AG20443 (cell line): ENCODE measurements at places on chromosomes 6 and 20.

DNA sequence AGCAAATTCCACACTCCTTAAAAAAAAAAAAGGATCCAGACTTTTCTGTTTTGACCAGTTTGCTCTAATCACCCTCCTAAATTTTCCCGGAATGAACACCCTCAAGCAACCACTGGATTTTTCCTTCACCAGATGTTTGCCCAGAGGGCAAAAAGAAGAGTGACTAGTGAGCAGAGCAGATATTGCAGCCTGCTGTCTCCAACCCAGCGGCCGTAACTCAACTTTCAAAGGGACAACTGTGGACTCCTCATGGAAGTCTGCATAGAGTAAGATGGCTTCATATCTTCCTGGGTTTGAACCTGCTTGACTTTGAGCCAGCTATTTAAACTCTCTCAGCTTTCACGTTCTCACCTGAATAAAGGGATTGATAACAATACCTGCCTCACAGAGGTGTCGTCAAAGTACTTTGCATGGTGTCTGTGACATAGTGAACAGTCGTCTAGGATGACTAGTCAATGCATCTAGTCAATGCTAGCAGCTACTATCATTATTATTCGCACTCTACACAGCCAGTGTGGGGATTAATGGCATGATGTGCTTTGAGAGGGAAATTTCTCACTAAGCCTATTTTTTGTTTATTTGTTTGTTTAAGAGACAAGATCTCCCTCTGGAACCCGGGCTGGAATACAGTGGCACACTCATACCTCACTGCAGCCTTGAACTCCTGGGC lies 92.2 kb upstream of the HIVEP1 start:
- DNase-seq = peak; percentile 14

DNA sequence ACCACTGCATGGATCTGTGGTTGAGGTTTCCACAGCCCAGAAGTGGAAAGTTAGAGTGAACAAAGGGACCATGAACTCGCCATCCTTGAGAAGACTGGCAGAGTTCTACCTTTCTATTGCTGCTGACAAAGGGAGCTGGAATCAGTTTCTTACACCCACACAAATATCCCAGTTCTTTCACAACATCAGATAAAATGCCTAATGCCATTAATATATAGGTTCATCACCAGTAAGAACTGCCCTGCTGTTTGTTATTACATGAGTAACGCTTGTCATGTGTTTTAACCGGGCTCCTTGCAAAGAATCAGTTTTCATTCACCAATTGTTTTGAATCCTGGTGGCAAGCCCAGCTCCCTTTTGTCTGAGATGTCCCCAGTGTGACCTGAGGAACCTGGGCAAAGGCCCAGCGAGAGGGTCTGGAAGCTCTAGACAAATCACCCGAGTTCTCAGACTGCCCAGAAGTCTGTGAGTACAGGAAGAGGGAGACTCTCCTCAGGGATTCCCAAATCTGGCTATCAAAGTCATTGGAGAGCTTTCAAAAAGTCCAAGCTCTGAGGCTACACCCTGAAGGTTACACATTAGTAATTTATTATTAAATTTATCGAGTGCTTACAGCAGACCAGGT lies 7.5 kb upstream of the CD164 start:
- DNase-seq = no peak

GRCh38 chr6:170107606-170108222 lies 183.2 kb downstream of the DLL1 start:
- no peak for DNase-seq

- no peak for DNase-seq
Measured at GRCh38 chr6:157468054-157468453, 87.1 kb downstream of the ZDHHC14 start.

- no peak for DNase-seq
Measured at GRCh38 chr20:44431118-44431501, 44.6 kb upstream of the TTPAL start.

DNA sequence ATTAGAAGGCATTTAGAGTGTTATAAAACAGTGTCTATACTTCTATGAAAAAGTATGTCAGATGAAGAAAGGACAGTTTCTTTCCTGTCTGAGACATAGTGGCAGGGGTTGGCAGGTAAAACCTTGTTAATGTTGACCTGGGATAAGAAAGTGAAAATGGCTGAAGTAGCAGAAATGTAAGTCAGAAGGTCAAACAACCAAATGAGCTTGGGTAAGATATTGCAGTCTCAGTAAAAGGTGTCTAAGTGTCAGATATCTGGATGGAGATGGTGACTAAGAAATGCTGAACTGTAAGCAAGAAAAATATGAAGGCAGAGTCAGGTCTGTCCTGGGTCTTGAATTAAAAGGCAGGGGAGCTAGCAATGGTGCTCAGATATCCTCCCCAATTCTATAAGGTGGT lies 400.3 kb downstream of the CD109 start:
- no peak for DNase-seq

DNA sequence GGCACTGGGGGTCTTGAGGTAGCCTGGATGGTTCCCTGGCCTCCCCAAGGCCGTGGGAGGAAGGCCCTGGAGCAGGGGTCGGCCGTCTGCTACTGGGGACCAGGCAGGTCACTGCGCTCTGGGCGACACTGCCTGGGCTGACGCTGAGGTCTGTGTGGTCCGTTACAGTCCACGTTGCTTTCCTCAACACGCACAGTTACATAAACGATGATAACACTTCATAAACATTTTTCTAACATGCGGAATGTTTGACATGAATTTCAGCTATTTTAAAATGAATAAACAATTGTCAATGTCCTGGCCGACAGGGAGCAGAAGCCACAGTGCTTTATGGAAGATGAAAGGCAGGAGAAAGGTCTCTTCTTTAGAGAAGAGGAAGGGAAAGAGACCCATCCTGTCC lies 10.2 kb upstream of the RBBP8NL start:
- no peak for DNase-seq

DNA sequence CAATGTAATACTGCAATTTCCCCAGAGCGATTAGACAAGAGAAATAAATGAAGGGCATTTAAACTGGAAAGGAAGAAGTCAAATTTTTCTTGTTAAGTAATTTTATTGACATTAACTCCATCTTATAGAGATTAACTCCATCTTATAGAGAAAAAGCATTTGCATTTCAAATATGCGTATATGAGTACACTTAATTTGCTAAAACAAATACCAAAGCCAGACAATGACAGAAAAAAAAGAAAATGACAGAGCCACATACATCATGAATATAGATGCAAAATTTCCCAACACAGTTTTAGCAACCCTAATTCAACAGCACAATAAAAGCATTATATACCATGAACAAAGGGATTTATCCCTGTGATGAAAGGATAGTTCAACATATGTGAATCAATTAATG lies 1293.1 kb upstream of the EYS start:
- no peak for DNase-seq

GRCh38 chr6:119887666-119888065 lies 538.1 kb upstream of the MAN1A1 start:
- DNase-seq = no peak

- no peak for DNase-seq
Measured at GRCh38 chr6:73509851-73510250, 11.0 kb downstream of the EEF1A1 start.

- no peak for DNase-seq
Measured at GRCh38 chr20:47118641-47119040, 224.0 kb downstream of the EYA2 start.
